ENCODE measurements at places on chromosomes 6 and 20.

- no peak overlapping the region for H3K4me3 ChIP-seq
- no peak for DNase-seq
- no peaks in the 10 kb centered on the region for H3K27me3 ChIP-seq
- peak overlapping the region; percentile 28 for H3K27ac ChIP-seq
- H3K36me3 ChIP-seq, result peaks cover 25% of the 10 kb centered on the region
- H3K4me1 ChIP-seq, result peaks cover 32% of the 10 kb centered on the region
Observed at GRCh38 chr6:155276638-155277037, 12.8 kb downstream of the CLDN20 start.

DNA sequence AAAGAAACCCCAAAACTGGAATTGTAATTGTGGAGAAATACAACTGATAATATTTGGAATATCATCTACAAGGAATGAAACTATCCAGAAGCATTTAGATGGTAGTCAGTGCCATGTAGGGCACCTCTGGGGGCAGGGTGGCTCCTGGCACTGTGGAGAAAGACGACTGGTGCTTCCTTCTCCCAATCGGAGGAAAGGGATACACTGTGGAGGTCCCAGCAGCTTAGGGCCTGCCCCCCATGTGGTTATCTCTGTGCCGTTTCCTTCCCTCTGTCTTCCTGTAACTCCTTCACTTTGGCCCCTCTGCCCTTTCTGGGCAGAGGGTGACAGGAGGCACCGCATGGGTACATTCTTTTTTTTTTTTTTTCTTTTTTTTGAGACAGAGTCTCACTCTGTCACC, 178.4 kb downstream of the MTHFD1L start:
- H3K36me3 ChIP-seq, result no peaks in the 10 kb centered on the region
- no peak overlapping the region for H3K4me3 ChIP-seq
- no peak overlapping the region for H3K27ac ChIP-seq

DNA sequence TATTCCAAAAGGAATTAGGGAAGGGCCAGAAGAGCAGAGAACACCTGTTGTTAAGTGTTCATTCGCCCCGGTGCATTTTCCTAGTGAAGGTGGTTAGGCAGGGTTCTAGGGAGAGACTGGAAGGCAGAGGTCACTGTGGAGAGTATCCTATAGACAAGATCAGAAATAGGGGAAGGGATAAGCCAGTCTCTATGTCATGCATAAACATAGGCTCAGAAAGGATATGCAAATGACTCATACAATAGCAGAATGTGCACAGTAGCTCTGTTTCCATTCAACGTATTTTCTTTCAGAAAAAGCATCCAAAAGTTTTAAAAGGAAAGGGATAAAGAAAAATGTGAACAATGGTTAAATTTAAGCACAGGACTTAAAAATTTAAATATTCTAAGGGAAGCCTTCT, 47.4 kb downstream of the BMP6 start:
- H3K4me3 ChIP-seq, result no peak overlapping the region
- H3K27me3 ChIP-seq, result peaks cover 74% of the 10 kb centered on the region

- H3K4me1 ChIP-seq, result peaks cover 20% of the 10 kb centered on the region
- peaks cover 2% of the 10 kb centered on the region for H3K36me3 ChIP-seq
- no peaks in the 10 kb centered on the region for H3K27me3 ChIP-seq
Observed at GRCh38 chr6:30769853-30770524, 25.6 kb upstream of the IER3 start.
